NCI-H1694 treated with DMSO at 0.1 percent for 48 hours (cell line): ENCODE measurements at places on chromosomes 3 and 15.

GRCh38 chr3:159169828-159170227 lies 368.0 kb downstream of the MFSD1 start:
- no peak for DNase-seq

GRCh38 chr3:79258479-79258878 lies 509.3 kb downstream of the ROBO1 start:
- DNase-seq: no peak

- no peak for DNase-seq
These were observed 211.3 kb upstream of the NSMCE3 start for GRCh38 chr15:29480949-29481348.

- no peak for DNase-seq
These were observed 162.9 kb downstream of the TIGIT start for GRCh38 chr3:114456742-114457141.

DNA sequence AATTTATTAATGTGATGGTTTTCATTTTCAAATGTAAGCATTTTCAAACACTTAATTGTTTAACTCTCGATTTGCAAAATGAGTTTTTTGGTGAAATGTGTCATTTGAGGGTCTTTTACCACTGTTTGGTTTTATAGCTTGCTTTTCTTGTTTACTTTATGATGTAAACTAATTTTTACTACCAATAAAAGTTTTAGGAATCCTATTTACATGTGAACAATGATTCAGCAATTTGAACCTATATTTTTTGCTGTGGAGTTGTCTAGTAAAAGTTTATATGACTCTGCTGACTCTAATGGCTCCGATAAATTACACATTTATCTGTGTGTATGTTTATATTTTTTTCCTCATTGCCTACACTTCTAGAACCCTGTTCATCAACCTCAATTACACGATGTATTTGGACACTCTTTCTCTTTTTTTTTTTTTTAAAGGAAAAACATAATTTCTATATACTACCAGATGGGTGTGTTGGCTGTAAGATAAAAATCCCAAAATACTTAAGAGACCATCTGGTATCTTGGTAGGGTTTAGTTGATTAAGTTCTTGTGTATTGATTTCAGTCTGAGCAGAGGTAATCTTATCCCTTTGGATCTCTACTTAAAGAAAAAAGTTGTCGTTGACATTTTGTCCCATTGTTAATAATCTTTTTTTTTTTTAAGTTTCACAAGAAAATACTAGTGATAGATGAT lies 89.5 kb downstream of the PTPRG start:
- no peak for DNase-seq

DNA sequence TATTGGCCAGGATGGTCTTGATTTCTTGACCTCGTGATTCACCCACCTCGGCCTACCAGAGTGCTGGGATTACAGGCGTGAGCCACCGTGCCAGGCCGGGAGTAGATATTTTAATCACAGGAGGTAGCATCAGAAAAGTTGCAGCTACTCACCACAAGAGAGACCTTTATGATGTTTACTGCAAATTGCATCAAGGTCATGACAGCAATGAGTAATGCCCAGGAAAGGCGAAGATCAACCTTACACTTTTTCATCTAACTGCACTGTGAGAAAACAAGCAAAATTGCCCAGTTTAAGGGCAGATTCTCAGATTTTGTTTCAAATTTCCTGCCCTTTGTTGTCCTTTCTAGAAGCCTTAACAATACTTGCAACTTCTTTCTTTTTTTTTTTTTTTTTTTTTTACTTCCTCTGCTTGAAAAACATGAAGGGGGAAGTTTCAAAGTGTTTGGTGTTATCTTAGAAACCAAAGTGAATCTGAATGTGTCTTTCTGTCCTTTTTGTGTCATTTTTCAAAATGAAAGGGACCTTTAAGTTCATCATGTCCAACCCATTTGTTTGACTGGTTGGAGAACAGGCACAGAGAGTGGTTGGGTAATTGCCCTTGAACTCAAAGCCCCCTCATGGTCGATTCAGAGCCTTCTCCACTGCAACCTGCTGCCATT lies 25.0 kb downstream of the TGFBR2 start:
- DNase-seq: no peak

- DNase-seq: no peak
These were observed 24.9 kb downstream of the NIPA2 start for GRCh38 chr15:22863356-22863755.

DNA sequence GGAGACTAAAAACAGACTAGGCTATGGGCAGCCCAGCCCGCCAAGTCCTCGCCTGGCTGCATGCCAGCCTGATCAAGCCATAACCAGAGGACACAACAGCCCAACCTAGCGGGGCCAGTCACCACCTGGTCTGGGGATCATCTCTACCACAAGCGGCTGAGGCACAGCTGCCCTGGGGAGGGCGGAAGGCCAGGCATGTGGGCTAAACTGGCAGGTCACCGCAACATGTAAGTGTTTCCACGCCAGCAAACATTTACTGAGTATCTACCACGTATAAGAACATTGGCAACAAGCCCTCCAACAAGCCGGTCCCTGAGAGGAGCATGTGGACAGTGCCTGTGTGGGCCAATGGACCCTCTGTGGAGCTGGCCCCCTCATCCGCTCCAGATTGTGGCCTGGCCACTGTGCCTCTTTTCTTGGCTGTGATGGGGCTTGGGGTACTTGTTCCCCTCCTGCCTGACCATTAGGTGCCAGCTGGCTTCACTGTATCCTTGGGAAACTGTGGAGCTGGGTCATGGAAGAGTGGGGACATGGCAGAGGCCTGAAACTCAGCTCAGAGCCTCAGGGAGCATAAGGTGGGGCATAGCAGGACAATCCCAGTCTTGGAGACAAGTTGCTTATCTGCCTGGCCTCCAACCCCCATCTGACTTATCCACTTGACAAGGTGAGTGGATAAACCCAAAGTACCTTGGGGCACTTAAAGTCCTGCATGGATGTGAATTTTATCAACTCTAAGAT lies 9.0 kb downstream of the UBXN7 start:
- no peak for DNase-seq

- DNase-seq: no peak
These were observed 19.8 kb downstream of the CD200 start for GRCh38 chr3:112352720-112353119.

DNA sequence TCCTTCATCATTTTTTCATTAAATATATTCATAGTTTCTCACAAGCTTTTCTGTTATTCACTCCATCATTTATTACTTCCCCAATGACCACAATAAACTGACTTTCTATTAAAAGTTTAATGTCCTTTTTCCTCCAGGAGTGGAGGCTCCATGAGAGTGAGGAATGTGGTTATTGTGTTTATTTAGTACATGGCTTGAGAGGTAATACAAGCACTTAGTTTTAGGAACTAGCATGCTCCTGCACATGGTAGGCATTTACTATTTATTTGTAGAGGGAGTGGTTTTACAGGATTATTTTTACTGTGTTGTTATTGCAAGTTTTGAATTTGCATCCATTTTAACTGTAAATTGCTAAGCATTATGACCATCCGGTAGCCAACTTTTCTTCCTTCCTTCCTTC lies 412.9 kb upstream of the SUCLG2 start:
- no peak for DNase-seq

GRCh38 chr3:56810577-56811545 lies 9.1 kb upstream of the ARHGEF3 start:
- peak; percentile 83 for DNase-seq

GRCh38 chr3:134074001-134074789 lies 44.5 kb upstream of the SLCO2A1 start:
- no peak for DNase-seq

GRCh38 chr3:7638103-7638502 lies 777.2 kb downstream of the GRM7 start:
- no peak for DNase-seq

GRCh38 chr15:34436126-34436955 lies 1.3 kb downstream of the GOLGA8A start:
- DNase-seq: no peak

GRCh38 chr3:160765211-160765610 lies 9.2 kb downstream of the PPM1L start:
- DNase-seq: no peak

DNA sequence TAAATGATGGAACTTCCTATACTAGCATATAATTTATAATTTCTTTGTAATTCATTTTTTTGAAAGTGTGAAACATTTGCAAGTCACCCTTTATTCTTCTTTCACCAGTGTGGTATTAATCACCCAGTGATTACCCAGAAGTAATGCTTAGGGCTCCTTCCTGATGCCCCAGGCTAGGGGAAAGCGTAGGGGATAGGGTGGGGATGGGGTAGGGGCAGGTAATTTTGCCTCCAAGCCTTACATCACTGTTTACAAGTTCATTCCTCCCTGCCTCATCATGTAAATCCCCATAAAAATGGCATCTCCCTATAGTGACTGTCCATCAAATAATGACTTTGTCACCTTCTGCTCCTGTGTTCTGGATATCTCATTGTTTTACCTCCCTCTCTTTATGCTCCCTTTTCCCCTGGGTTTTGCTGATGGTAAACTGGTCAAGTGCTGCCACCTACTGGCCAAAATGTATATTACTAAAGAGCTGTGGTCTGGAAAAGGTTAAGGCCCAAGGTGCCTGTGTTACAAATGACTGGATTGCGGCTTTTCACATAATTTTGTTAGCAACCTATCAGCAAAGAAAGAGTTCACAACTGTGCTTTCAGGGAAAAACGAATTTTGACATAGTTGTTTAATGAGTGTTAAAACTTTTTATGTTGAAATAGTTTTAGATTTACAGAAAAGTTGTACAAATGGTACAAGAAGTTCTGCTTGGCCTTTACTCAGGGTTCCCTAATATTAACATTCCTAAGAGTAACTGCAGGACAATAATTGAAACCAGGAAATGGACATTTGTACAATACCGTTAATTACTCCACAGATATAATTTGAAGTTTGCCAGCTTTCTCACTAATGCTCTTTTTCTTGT lies 54.7 kb downstream of the ONECUT1 start:
- DNase-seq: peak; percentile 65

DNA sequence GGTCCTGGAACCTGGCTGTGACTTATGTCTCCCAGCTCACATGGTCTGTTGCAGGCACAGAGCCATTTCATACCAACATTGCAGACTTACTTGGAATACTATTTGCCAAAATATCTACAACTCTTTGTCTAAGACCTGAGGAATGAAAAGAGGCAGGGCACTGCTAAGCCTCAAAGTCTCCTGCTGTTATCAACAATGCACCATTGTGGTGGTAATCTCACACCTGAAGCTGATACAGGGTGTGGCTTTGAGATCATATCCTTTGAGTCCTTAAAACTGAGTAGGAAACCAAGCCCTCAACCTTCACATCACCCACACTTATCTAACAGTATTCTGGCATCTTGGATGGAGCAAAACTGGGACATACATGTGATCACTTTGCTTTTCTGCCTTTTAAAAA lies 782.0 kb downstream of the EPHA3 start:
- no peak for DNase-seq

- no peak for DNase-seq
These were observed 25.3 kb downstream of the BFSP2 start for GRCh38 chr3:133424937-133425869.

- DNase-seq: no peak
These were observed 212.2 kb downstream of the LPP start for GRCh38 chr3:188365988-188366698.

- no peak for DNase-seq
These were observed 127.4 kb downstream of the ATP10A start for GRCh38 chr15:25735550-25736384.

DNA sequence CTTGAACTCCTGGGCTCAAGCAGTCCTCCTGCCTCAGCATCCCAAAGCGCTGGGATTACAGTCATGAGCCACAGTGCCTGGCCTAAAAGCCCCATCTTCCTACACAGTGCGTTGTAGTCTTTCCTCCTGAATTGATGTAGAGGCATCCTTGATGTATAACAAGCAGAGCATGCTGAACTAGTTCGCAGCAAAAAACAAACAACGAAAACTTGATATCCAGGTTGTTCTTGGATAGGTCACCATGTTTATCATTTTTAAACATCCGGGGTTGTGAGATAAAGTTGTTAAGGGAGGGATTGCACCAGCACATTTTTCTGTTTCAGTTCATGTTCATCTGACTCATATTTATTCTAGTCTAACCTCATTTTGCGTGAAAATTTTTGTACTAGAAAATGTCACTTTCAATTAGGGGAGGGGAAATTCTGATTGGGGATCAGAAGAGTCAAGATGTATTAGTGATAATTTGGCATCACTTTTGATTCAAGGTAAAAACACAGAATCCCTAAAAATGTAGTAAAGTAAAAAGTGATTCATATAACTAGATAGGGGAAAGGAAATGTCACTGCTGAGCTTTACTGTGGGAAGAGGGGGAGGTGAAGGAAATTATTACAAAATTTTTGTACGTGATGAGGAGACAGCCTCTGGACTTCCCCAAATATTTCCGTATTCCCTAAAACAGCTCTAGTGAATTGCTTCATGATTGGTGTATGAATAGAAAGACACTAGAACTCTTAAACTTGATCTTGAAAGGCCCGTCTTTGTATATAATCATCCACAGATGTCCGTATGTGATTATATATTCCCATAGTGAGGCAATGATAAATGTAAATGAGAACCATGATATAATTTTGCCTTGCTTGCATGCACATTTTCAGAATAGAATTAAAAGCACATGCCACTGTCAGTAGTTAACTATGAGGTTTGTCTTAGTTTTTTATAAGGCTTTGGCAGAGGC lies 22.9 kb downstream of the RAB8B start:
- DNase-seq: no peak

GRCh38 chr3:81955878-81956277 lies 194.4 kb upstream of the GBE1 start:
- DNase-seq: no peak

GRCh38 chr3:109109574-109109973 lies 8.4 kb downstream of the MORC1 start:
- no peak for DNase-seq

- no peak for DNase-seq
These were observed 33.2 kb downstream of the TRIM69 start for GRCh38 chr15:44769521-44769920.

DNA sequence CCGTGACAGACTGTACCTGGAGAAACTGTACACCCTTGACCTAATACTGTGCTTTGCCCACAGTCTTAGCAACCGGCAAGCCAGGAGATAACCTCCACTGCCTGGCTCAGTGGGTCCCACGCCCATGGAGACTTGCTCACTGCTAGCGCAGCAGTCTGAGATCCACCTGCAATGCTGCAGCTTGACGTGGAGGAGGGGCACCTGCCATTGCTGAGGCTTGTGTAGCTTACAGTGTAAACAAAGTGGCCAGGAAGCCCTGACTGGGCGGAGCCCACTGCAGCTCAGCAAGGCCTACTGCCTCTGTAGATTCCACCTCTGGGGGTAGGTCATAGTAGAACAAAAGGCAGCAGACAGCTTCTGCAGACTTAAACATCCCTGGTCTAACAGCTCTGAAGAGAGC lies 189.3 kb downstream of the EDEM1 start:
- DNase-seq: no peak
